PC-3 (cell line): ENCODE measurements at places on chromosomes 6 and 20.

DNA sequence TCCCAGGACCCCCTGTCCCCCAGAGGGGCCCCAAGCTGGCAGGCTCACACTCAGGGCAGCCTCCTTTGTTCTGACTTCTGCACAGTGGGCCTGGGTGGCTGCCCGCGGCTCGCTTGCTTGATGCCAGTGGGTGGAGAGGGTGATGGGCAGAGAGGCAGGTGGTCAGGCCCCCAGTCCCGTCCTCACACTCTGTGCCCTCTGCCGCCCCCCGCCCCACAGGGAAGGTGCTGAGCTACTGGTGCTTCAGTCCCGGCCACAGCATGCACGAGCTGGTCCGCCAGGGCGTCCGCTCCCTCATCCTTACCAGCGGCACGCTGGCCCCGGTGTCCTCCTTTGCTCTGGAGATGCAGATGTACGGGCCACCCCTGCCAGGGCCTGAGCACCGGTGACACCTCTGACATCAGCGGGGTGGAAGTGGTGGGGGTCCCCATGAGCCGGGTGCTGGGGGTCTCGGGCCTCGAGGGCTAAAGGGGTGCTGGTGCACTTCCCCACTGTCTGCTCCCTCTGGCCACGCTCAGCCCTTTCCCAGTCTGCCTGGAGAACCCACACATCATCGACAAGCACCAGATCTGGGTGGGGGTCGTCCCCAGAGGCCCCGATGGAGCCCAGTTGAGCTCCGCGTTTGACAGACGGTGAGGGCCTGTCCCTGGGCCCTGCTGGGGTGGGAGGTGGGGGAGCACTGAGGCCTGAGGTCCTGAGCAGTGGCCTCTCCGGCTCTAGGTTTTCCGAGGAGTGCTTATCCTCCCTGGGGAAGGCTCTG lies 8.9 kb upstream of the TNFRSF6B start:
- no peak for DNase-seq

DNA sequence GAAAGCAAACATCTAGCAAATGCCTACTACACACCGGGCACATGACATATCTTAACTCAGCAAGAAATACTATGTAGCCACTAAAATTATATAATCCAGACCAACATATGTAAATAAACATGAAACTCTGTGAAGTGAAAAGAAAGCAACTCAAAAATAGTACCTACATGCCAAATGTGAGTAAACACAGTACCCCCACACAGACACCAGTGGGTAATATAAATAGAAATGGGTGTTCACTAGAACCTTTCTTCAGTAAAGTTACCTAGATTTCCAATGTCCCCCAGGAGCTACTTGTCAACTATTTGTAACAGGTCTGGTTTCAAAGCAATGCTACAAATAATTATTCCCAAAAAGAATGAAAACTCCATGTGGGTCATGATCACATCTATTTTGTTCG lies 25.5 kb downstream of the TRERF1 start:
- DNase-seq = no peak

- peak; percentile 12 for DNase-seq
These were observed 75.2 kb upstream of the CITED2 start for GRCh38 chr6:139449611-139450000.

DNA sequence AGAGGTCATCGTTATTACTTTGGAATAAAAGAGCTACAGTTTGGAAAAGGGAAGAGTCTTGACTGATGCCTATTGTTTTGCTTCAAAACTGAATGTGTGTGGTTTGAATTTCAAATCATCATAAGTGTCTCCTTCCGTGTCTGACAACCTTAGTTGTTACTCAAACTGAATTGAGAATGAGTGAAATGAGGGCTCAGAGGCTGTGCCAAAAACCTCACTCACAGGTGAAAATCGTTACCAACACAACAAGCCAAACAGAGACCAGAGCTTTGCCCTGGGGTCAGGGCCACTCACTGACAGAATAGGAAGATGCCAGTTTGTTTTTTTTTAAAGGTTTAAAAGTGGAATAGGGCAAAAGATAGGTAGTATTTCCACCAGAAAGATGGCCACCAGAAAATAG lies 15.2 kb upstream of the SIRT5 start:
- DNase-seq = peak; percentile 16

DNA sequence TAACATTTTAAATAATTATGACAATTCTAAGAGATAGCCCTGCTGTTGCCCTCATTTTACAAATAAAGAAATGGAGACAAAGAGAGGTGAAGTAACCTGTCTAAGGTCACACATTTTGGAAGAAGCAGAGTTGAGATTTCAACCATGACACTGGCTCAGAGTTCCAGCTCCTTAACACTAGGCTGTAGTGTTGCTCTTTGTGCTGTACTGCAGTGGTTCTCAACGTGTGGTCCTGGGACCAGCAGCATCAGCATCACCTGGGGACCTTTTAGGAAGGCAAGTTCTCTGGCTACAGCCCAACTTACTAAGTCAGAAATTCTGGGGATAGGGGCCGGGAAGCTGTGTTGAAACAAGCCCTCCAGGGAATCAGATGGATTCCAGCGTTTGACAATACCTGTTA lies 62.4 kb upstream of the FERMT1 start:
- DNase-seq = peak; percentile 15

- no peak for DNase-seq
These were observed 42.9 kb upstream of the FABP7 start for GRCh38 chr6:122736616-122737015.

DNA sequence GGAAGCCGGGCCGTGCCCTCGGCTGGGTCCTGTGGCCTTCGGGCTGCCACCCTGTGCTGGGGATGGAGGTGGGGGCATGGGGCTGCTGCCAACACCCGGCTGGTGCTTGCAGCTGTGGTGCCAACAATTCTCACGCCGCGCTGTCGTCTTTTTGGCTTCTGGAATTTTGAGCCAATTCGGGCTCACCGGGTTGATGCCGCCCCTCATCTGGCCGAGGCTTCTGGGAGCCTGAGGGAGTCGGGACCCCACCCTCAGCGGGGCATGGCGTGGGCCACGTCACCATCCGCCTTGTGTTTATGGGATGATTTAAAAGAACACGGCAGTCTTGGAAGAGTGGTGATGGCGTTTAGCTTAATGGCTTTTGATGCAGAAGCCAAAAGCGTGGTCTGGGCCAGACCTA lies 8.7 kb upstream of the NPBWR2 start:
- no peak for DNase-seq

- no peak for DNase-seq
These were observed 72.6 kb downstream of the TFAP2B start for GRCh38 chr6:50891290-50891689.
